ENCODE measurements at places on chromosomes 16 and 17.

DNA sequence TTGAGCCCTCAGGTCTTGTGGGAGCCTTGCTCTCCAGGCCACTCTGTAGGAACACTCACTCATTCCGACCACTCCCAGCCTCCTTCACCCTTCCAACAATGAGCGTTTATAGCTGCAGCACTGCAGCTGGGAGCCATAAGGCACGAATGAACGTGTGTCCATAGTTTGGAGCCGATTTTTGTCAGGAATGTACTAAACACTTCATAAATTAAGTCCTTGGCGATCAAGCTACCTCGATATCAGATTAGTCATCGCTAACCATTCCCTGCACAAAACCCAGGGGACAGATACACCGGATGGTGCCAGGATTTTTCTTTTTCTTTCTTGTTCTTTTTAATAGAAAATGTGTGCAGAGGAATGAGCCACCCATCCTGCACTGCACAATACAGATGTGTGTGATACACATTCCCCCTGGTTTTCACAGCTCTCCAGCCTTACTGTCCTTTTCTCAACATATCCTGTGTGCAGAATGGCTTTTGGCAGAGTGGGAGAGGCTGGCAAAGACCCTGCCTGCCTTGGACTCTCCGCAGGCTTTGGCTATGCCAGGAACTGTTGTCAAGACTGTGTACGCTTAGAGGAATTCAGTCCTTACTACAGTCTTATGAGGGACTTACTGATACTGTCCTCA, 68.4 kb upstream of the ELAC2 start:
- no peak for DNase-seq

DNA sequence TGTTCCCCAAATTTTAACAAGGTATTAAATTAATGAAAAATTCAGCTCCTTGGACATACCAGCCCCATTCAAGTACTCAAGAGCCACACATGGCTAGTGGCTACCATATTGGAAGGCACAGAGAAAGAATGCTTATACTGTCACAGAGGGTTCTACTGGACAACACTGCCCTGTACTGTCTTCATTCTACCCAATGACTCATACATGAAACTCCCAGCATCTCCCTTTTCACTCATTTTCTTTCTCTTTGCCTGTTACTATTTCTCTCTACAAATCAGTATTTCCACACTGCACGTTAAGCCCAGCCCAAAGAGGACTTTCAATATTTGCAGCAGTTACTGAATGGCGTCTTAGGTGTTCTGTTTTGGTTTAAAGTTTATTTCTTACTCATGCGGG, 72.1 kb upstream of the RCVRN start:
- no peak for DNase-seq

- DNase-seq: peak; percentile 31
Observed at GRCh38 chr17:1482680-1483079, 9.8 kb downstream of the MYO1C start.

DNA sequence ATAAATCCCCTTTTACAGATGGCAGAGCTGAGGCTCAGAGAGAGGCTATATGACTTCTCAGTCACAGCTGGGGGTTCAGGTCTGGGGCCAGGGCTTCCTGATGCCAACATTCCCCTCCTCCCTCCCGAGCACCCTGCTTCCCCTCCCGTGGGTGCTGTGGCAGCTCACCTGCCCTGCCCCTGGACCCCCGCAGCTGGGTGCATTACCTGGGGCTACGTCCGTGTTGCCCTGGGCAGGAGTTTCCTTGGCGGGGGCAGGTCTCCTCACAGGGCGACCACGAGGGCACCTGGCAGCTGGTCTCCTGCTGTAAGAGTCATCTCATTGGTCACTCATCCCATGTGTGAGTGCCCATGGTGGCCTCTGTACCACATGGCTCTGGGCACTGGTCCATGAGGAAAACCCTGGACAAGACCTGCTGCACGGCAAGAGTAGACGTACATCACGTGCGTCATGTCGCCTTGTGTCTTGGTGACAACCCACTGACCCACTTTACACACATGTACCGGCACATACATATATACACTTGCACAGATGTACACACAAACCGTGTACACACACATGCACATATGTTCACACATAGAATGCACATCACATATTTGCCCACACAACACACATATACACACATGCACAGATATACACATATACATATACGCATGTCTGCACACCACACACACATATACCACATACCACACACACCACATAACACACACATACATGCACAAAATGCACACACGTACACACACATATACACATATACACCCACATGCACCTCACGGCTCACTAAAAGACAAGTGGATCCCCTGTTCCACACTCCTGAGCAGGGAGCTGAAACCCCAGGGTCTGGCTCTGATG, 134.0 kb downstream of the FOXL1 start:
- no peak for DNase-seq

DNA sequence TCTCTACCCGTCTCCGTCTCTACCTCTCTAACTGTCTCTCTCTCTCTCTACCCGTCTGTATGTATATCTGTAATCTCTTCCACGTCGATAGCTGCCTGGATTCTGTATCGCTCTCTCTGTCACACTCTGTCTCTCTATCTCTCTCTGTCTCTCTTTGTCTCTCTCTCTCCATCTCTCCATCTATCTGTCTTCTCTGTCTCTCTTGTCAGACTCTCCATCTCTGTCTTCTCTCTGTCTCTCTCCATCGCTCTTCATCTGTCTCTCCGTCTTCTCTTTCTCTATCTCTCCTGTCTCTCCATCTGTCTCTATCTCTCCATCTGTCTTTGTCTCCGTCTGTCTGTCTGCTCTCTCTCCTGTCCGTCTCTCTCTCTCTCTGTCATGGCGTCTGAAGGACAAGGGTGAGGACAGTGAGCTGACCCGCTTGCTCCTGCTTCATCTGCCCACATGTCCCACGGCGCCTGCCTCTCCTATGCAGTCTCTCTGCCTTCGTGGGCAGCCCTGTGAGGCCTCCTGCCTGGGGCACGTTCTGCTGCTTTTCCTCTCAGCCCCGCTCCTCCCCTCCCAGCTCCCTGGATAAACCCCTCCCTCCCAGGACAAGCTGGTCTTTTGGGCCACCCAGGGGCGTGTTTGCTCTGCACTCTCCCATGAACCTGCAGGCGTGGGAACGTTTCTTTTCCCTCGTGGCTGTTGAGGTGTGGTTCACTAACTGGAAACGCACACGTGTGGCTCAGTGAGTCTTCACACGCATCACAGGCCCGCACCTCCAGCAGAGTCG, 18.9 kb downstream of the ACSF3 start:
- DNase-seq: no peak

GRCh38 chr16:70380248-70380918, 33.7 kb downstream of the DDX19A start:
- peak; percentile 65 for DNase-seq

- DNase-seq: no peak
Observed at GRCh38 chr17:78031435-78031834, 72.9 kb downstream of the TNRC6C start.

- DNase-seq: no peak
Observed at GRCh38 chr16:743794-744500, 3.1 kb upstream of the CIAO3 start.

DNA sequence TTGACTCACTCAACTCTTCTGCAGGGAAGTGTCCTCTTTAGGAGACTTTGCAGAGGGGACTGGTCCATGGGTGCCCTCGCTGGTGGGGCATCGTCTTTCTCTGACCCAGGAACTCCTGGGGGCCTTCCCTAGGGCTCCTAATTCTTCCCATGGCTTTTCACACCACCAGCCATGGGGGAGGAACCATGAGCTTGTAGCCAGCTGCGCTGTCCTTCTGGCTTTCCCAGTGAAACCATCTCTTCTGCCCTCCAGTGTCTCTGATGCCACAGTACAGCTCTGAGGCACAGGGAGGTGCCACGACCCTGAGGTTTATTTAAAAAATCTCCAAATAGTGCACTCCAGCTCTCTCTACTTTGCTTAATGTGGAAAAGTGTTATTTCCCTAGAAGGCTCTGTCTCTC, 78.6 kb downstream of the SDR42E1 start:
- no peak for DNase-seq

GRCh38 chr17:60161598-60162330, 12.0 kb downstream of the CA4 start:
- no peak for DNase-seq

GRCh38 chr17:29158488-29159275, 21.5 kb downstream of the MYO18A start:
- DNase-seq: no peak

- no peak for DNase-seq
Observed at GRCh38 chr17:49748223-49748622, 15.7 kb downstream of the FAM117A start.

DNA sequence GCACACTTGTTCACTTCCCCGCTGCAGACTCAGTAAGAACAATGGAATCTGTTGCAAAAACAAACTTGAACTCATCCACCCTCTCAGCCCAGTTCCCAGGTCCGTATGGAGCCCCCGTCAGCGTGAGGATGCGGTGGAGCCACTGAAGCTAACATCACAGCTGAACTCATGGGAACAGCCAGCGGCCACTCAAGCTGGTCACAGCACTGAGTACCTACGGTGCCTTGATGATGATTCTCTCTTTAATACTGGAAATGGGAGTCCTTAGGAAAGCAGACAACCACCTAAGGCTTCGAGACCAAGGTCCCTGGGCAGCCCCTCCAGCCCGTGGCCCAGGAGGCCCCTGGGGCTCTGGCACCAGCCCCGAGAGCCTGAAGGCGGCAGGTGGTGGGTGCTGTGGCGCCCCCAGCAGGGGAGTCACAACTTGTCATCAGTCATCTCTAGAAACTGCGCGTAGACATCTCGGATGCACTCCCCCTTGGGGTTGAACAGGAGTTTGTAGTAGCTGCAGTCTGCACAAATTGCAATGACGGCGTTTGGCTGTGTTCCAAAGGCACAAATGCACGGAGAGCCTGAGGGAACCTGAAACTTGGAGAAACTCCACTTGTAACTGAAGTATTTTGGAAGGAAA, 31.0 kb upstream of the RHOT1 start:
- peak; percentile 62 for DNase-seq

GRCh38 chr16:82694239-82694874, 67.6 kb downstream of the CDH13 start:
- no peak for DNase-seq

DNA sequence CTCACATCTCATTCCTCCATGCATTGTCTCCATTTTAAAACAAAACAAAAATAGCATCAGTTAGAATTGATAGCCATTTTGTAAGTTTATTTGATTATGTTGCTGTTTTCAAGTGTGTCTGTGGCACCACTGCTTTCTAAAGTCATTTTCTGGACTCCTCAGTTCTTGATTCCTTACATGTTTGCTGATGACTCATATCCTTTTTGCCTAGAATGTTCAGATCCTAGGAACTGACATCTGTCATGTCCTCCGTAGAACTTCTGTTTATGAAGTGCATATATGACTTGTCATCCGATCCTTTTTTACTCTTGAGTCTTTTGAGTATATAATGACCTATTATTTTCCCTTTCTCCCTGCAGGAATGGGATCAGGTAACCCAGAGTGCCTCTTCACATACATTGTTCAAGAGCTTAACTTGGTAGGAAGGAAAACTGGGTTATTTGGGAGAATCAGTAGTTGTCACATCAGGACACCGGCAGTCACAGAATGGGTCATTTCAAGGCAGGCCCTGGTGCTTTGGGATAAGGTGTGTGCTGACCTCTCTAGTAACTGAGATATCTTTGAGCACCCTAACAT, 69.2 kb downstream of the MAP2K4 start:
- no peak for DNase-seq

GRCh38 chr16:89135971-89136765, 35.4 kb upstream of the CDH15 start:
- DNase-seq: no peak

DNA sequence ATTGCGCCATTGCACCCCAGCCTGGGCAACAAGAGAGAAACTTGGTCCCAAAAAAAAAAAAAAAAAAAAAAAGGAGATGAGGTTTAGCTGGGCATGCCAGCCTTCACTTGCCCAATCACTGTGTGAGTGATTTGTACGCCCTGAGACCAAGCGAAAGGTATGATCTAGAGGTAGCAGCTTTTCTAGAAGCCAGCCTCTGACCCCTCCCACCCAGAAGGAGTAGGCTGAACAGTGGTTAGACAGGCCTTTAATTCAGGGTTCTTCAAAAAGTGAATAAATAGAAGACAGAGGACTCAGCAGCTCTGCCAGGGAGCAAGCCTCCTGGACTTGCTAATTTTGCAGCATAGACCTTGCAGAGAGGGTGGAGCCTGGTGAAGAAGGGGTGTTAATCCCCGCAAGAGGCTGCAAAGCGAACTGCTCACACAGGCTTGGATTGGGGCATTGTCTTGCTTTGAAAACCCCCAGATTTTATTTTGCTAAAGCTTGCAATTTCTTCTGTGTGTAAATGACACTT, 7.1 kb upstream of the CYTH1 start:
- peak; percentile 9 for DNase-seq

- DNase-seq: no peak
Observed at GRCh38 chr17:58452738-58453137, 35.4 kb upstream of the RNF43 start.

DNA sequence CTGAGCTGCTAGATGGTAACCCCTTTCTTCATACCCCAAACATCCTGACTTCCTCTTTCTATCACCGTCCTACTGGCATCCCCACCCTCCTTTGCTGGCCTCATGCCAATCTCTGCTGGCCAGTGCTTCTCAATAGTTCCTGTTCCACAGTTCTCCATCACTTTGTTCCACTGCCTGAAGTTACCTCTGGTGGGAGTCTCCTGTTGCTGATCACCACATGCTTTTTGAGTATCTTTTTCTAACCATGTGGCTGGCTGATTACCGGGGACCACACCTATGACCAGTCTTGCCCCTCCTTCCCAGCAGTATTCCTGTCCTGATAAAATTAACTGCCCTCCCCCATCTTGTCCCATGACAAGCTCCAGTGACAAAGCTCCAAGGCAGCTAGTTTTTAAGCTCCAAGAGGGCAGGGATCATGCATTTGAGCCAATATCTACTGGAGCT, 380.4 kb upstream of the CCL2 start:
- peak; percentile 28 for DNase-seq

DNA sequence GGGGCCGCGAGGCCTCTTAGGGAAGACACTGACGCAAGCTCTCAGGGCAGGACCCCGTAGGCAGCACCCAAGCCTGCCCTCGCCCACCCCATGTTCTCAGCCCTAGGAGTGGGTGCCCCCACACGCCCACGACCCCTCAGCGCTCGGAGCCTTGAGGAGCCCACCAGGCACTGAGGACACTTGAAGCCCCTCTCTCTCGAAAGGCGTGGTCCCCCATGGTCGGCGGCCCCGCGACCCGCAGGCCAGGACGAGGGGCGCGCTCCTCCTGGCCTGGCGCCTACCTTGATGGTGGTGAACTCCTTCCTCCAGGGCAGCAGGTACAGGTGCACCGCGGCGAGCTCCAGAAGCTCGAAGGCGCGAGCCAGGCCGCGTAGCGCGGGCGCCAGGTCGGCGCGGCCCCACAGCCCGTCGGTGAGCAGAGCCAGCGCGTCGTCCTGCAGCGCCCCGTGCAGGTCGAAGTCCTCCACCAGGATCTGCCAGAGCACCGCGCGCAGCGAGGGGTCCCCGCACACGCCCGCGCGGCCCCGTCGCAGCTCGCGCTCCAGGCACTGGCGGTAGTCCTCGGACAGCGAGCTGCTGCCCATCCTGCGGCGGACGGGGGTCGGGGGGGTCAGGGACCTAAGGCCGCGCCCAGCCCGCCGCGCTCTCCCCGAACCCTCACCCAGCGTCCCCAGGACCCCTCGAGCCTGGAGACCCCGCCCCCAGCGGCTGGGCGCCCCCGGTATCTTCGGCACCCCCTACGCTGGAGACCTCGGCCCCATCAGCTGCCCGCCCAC, 668 bp downstream of the SPATA2L start:
- peak; percentile 43 for DNase-seq

GRCh38 chr17:64707050-64707591, 45.0 kb upstream of the SMURF2 start:
- DNase-seq: peak; percentile 97

Measured in left cardiac atrium (tissue), 4 donors.